C1 segment of cervical spinal cord (tissue), 14 donors: ENCODE measurements at places on chromosomes 13 and 19.

DNA sequence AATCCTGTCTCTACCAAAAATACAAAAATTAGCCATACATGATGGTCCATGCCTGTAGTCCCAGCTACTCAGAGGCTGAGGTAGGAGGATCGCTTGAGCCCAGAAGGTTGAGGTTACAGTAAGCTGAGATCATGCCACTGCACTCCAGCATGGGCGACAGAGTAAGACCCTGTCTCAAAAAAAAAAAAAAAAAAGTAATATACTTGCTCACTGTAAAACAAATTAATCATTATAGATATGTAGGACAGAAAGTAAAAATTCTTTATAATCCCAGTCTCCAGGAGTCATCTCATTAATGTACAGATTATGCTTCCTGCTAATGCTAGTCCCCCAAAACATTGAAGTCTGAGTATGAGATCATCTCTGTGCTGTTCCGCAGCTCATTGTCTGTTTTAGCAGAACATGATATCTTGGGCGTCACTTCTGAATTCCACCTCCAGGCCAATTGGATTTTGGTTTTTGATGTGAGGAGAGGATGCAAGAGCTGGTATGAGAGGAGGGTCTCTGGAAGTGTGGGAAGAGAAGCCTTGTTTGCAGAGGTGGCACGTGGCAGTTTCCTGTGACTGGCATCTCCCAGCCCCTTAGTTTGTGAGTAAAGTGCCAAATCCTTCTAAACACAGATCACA is 75.4 kb upstream of the NPAS1 start:
- no peak for DNase-seq

GRCh38 chr13:50126263-50126992 is 111.2 kb downstream of the KCNRG start:
- no peak for DNase-seq

DNA sequence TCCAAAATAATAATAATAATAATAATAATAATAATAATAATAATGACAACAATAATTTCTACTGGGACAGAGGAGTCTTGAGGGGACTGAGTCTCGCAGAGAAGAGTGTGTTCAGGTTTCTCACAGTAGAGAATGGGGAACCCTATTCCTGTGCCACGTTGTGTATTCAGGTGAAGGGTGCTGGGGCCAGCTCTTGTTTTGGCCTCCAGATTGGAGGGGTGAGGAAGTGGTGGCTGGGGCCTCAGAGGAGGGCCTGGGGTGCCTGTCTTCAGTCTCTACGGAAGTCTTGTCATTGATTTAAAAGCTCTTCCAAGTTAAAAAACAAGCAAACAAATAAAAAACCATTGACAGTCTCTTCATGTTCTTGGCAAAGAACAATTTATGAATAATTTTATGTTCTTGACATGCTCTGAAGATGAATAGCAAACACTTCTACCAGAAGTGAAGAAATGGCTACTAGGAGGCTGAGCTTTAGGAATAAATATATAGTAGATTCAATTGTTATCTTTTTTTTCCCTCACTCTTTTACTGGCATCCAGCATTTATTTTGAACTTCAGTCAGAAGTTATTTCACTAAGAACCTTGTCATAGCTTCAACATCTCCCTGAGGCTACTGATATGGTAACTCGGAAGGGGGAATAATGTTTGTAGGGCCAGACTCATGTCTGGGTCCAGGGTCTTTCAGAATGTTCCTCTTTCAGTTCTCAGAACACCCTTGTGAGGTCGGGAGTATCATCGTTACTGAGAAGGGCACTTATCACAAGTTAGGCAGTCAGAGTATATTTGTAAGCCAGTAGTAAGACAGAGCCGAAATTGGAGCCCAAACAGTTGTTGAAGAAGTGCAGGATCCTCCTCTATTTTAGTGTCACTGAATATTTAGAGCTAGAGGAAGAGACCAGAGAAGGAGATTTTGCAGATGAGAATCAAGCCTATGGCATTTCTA is 13.1 kb downstream of the LRCH1 start:
- DNase-seq, result no peak

- peak; percentile 24 for DNase-seq
Measured at GRCh38 chr19:8392017-8392591, 1.9 kb downstream of the RAB11B start.

- no peak for DNase-seq
Measured at GRCh38 chr19:48565090-48565489, 13.1 kb downstream of the SULT2B1 start.

GRCh38 chr13:109719962-109720646 is 66.3 kb downstream of the IRS2 start:
- DNase-seq, result no peak

DNA sequence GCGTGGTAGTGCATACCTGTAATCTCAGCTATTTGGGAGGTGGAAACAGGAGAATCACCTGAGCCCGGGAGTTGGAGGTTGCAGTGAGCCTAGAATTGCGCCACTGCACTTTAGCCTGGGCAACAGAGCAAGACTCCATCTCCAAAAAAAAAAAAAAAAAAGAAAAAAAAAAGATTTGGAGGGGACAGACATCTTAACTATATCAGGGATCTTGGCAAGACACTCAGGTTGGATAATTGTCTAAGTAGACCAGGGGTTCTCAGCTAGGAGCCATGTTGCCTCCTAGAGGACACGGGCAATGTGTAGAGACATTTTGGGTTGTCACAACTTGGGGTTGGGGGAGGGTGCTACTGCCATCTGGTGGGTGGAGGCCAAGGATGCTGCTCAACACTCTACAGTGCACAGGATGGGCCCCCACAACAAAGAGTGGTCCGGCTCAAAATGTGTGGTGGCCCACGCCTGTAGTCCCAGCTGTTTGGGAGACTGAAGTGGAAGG is 1.9 kb upstream of the ZNF580 start:
- DNase-seq, result no peak

GRCh38 chr13:112032186-112032993 is 34.6 kb upstream of the SOX1 start:
- DNase-seq, result no peak

DNA sequence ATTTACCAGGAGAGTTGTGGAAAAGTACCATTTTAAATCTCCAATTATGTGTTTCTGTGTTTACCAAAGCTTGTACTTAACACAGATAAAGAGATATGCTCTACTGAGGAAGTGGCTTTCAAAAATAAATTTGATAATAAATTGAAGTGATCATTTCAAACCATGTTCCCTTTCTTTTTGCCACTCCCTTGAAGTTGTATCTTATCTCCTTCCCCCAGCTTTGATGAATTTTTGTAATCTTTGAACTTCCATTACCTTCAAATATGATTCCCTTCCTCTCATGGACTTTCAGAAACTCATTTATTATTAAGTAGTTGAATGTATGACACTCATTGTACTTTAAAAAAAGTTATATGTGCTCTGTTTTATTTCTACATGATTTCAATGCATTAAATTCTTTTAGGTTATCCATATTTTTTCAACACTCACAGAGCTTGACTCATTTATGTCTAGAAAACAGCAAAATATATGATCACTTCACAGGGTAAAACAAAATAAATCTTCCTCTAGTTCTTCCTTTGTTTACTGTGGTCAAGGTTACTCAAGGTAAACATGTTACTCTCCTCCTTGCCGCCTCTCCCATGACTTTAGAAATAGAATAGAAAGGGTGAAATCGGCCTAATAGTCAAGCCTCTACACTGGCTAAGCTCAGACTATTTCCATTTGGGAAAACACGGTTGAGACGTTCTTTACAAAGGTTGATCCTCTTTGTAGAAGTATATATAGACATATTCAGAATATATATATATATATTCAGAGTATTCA is 251.2 kb upstream of the SPRY2 start:
- no peak for DNase-seq

- no peak for DNase-seq
Measured at GRCh38 chr19:58332697-58333096, 5.9 kb downstream of the ZSCAN22 start.

- DNase-seq, result no peak
Measured at GRCh38 chr19:6042776-6043726, 65.1 kb upstream of the RANBP3 start.

DNA sequence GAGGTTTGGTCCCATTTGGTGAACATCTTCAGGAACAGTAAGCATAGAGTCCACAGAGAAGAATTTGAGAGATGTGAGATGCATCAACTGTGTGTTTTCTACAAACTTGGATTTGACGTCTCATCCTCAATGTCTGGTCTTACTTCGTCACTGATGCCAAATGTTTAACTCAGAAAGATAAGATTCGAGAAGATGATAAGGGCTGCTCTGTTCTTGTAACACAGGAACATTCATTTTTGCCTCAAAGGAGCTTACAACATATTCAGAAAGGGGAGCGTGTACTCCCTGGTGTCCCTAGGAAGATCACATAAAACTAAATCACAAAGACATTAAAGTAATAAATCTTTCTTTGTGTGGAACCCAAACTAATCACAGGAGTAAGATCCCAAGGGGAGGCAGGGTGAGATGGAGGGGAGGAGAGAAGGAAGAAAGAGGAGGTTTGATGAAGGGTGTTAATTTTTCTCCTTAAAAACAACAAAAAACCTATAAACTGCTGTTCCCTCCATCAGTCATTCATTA is 247.7 kb upstream of the IRS2 start:
- DNase-seq, result no peak

DNA sequence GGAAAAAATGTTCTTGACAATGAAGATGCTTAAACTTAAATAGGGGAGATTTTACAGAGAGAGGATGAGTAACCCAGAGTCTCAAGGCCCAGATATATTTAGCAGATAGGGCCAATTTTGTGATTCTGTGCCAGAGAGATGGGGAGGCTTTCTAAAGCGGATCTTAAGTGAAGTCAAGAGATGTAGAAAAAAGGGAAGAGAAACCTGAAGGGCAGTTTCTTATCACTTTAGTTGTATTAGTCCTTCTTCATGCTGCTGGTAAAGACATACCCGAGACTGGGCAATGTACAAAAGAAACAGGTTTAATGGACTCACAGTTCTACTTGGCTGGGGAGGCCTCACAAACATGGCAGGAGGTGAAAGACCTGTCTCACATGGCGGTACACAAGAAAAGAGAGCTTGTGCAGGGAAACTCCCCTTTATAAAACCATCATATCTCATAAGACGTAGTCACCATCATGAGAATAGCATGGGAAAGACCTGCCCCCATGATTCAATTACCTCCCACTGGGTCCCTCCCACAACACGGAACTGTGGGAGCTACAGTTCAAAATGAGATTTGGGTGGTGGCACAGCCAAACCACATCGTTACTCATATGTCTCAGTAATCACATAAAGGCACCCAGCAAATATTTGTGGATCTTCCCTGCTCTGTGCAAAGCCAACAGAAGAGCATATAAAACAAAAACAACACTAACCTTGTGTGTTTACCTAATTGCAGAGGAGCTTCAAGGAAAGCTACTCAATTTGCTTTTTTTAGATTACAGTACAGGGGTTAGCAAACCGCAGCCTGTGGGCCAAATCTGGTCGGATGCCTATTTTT is 102.6 kb upstream of the MYCBP2 start:
- DNase-seq, result no peak

- no peak for DNase-seq
Measured at GRCh38 chr19:47492571-47493377, 8.8 kb upstream of the KPTN start.

GRCh38 chr13:49527123-49527522 is 31.4 kb downstream of the PHF11 start:
- no peak for DNase-seq

- DNase-seq, result no peak
Measured at GRCh38 chr19:41945135-41945766, 13.9 kb downstream of the RABAC1 start.

DNA sequence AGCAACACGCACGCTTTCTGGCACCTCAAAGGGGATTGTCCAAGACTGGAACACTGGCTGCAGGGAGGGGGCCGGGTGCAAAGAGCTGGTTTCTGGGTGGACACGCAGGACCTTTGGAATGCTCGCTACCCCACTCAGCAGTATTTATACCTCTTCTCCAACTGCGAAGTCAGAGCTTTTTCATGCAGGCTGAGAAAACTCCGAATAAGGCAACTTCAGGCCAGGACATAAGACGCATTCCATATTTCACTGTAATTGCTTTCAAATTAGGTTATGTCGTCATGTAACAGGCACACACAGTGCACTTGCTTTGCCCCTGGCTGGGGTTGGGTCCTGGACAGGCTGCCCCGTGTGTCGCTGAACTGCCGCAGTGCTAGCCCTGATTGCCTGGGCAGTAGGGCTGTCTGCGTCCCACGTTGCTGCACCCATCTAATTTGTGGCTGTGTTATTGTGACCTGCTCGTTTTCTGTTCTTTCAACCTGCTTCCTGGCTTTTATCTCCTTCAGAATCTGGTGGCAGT is 44.5 kb downstream of the ACTN4 start:
- DNase-seq, result no peak

- no peak for DNase-seq
Measured at GRCh38 chr19:58067240-58067912, 8.3 kb downstream of the ZNF135 start.

DNA sequence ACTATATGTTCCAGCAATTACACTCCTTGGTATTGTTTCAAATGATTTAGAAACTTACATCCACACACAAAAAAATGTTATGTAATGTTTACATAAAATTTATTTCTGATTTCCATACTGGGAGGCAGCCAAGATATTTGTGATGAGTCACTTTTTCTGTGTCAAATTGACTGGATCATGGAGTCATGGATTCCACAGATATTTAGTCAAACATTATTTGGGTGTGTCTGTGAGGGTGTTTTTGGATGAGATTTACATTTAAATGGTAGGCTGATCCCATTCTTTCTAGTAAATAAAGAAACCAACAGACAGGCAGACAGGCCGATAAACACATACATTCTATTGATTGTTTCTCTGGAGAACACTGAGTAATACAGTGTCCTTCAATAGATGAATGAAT is 562.8 kb downstream of the SLITRK6 start:
- no peak for DNase-seq

GRCh38 chr19:46840498-46840942 is 10.1 kb downstream of the AP2S1 start:
- no peak for DNase-seq

- DNase-seq, result no peak
Measured at GRCh38 chr19:38273499-38273898, 9.1 kb downstream of the SPINT2 start.

- no peak for DNase-seq
Measured at GRCh38 chr13:91079176-91079575, 268.3 kb upstream of the MIR17HG start.

DNA sequence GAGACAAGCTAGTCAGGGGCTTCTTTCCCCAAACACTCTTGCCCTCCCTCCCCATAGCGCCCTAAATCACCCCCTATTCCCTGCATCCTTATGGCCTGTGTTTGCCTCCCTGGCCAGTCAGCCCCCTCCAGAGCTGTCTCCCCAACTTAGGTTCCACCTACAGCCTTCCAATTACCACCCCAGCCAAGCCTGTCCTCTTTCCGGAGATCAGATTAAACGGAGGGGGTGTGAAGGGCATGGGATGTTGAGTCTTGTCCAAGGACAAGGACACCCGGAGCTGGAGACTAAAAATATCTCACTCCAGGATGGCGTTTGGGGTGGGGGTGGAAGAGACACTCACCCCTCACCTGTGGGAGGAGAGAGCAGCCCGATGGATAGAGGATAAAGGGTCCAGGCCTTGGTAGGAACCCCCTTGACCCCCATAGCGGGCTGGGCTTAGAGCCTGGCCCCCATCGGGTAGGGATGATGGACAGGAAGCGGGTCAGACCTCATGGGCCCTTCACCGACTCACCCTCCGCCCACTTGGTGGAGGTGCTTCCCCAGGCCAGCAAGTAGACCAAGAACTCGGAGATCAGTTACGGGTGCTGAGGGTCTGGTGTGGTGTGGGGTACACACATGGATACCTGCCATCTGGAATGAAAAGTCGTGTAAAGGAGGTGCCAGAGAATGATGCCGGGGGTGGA is 6.0 kb downstream of the ZNF865 start:
- DNase-seq, result no peak

GRCh38 chr19:5738423-5738822 is 18.0 kb downstream of the CATSPERD start:
- no peak for DNase-seq
